CD4-positive, alpha-beta T cell treated with Interleukin-2 at 100 ng/mL for 4 hours (primary cell): ENCODE measurements at places on chromosomes 4 and X.

DNA sequence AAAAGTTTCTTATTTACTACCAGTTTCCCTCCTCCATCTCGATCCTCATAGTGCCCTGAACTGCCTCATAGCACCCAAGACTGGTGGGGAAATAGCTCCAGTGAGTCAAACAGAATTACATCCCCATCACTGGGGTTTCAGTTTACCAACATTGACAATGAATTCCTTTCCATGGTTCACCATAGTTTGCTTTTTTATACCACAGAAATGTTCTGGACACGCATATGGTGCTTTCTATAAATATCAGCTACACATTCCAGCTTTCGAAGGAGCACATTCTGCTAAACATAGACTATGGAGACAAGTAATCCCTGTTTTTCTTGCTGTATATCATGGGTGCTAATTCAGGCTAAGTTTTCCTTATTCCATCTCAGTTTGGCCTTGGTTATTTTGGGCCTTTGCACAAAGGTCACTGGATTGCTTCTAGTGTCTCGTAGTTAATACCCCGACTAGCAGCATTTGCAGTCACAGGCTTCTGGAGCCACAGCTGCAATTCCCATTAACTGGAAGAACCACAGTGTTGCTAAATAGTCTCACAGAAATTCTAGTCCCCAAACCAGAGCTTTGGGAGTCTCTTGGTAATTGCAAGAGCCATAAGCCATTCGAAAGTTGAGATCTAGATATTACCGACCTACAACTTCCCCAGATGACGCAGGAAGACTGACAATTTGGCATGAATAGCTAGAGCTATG lies 53.4 kb upstream of the TRPC3 start:
- no peak for DNase-seq

- DNase-seq: no peak
Observed at GRCh38 chrX:22433292-22434070, 160.8 kb downstream of the CBLL2 start.

GRCh38 chrX:10981506-10981905 lies 129.6 kb upstream of the HCCS start:
- DNase-seq: no peak

DNA sequence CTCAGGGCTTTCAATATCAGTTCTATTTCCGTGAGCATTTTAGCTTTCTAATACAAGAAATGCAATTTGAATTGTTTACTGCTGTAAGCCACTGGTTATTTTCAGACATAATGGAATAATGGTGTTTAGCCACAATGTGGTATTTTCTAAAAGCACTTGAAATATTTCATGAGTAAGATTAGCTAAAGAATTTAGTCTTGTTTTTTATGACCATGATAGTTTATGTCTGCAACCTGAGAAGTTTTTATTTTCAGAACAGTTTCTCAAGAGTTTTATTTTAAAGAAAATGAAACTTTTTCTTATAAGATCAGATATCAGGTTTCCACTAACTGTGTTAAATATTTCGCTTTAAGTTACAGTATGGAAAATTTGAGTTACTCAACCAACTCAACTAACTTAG lies 60.2 kb downstream of the SLIT2 start:
- no peak for DNase-seq

- no peak for DNase-seq
Observed at GRCh38 chrX:23819385-23820234, 36.6 kb downstream of the SAT1 start.

DNA sequence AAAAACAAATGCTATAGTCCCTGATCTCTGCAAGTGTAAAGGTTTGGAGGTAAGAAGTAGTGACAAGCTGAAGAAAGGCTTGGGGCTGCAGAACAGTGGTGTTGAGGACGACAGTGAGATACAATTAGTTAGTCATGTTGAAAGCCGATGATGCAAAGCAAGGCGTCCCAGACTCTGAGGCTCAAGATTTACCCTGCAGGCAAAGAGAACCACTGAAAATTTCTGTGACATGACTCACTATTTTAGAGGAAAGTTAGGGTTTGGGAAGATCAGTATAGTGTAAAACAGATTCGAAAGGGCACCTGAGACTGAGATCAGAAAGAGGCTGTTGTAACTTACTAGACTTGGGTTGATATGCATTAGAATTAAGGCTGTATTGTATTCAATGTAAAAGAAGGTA lies 281.3 kb upstream of the FTHL17 start:
- DNase-seq: no peak

DNA sequence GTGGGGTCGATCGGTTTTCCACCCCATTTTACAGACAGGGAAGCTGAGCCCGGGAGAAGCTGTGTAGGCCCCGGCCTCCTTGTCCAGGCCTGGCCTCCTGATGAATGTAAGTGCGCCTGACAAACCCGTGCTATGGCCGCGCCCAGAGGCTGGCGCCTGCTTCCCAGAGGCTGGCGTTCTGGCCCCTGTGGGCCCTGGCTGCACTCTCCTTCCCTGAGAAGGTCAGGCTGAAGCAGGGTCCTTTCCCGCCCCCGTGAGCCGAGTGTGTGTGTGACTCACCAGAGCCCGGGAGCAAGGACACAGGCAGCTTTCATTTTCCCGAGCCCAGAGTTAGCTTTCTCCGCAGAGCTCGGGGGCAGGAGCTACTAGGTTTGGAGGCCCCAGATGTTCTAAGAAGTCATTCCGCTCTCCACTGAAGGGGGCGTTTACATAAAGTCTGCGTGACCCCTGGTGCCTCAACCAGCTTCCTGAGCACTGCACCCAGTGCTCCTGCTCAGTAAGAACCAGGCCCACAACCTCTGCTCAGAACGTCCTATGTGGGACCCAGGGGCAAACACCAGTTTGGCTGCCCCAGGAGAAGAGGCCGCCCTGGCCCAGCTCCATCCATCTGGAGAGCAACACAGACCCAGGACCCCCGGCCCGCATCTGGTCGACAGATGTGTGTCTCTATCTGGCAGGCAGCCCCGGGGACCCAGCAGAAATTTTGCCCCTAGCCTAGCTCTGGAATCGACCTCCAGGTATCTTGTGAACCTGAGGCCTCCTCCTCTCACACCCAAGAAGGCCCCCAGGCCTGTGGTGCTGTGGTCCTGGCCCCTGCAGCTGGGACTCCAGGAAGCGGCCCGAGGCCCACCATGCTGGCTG lies 13.6 kb downstream of the UVSSA start:
- DNase-seq: no peak

- DNase-seq: no peak
Observed at GRCh38 chrX:80388206-80388605, 32.0 kb upstream of the TENT5D start.

DNA sequence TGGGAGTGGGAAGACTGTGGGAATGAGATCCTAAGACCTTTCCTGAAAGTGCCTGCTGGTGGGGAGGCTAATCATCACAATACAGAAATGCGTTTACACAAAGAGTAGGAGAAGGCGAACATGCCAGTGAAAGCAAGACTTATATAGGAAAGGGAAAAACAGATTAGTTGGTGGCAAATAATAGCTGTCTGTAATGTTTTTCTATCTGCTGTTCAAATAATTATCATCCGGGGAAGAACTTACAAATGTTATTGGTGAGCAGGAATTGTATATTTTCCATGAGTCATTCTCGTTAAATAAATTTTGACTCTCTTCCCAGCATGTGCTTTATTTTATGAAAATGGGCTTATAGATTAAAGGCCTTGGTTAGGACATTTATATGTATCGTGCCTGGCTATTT lies 196.5 kb downstream of the ARHGAP10 start:
- DNase-seq: no peak
